CD4-positive, alpha-beta T cell treated with Interleukin-21 for 1 hour (primary cell): ENCODE measurements at places on chromosomes 1 and 21.

GRCh38 chr1:199474738-199475137 is 552.8 kb upstream of the NR5A2 start:
- no peak for DNase-seq

- DNase-seq, result no peak
Observed at GRCh38 chr1:230824919-230825721, 43.2 kb downstream of the C1orf198 start.

- DNase-seq, result no peak
Observed at GRCh38 chr1:61620536-61620935, 104.4 kb downstream of the TM2D1 start.

- no peak for DNase-seq
Observed at GRCh38 chr21:31107176-31107785, 69.0 kb upstream of the KRTAP19-8 start.

- DNase-seq, result no peak
Observed at GRCh38 chr1:20240012-20240411, 50.7 kb upstream of the VWA5B1 start.

GRCh38 chr1:184698016-184698415 is 56.6 kb downstream of the EDEM3 start:
- DNase-seq, result no peak

DNA sequence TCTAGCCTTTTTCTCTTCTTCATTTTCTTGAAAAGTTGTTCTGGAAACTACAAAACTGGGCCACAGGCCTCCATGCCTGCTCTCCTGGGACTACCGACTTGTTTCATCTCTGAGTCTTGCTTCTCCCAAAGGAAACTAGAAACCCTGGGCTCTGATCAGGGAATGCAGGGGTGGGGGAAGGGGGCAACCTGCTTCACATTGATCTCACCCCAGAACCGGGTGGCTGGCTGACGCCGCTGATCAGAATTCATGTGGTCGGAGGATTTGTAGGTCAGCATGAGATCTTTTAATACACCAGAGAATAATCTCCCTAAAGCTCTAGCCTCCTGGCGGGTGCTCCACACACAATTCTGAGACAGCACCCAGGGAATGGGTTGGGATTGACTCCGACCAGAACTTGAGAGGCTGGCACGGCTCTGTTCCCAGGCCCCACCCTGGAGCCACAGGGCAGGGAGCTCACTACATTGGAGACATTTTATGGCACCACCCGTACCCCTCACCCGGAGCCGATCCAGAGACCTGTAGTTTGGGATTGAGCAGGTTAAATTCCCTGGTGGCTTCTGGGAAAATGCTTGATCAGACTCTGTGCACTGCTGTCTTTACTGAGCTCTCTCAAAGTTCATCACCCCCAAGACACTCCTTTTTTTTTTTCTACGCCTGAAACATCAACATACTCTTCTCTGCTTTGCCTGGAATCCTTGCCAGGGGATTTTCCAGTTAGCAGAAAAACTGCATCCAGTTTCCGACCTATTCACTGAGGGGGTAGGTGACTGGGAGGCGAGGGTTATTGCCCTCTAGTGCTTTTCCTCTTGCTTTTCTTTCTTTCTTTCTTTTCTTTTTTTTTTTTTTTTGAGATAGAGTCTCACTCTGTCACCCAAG is 12.2 kb upstream of the ARHGEF10L start:
- DNase-seq, result no peak

DNA sequence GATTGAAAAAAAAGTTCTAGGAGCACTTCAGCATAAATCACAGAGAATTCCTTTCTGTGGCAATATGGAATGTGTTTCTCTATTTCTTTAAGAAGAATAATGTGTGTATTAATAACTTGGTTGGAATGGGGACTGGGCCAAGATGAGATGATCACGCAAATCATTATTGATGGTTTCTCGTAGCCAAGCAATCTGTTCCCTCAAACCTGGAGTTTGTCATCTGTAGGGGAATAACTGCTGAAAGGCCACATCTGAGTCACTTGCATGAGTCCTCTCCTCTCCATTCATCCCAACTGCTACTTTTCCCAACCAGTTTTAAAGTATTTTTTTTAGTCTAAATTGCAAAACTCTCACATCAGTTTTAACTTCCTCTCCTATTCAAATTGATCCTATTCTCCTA is 480.4 kb downstream of the PLPP3 start:
- DNase-seq, result no peak

GRCh38 chr1:29490204-29490934 is 254.0 kb downstream of the PTPRU start:
- no peak for DNase-seq

- DNase-seq, result no peak
Observed at GRCh38 chr1:230112131-230112701, 45.2 kb downstream of the GALNT2 start.

DNA sequence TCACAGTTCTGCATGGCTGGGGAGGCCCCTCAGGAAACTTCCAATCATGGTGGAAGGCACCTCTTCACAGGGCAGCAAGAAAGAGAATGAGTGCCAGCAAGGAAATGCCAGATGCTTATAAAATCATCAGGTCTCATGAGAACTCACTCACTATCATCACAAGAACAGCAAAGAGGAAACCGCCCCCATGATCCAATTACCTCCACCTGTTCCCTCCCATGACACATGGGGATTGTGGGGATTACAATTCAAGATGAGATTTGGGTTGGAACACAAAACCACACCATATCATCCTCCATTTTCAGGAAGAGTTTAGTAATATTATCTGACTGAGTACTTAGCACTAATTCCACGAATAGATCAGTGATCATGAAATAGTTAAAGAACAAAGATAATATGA is 244.2 kb downstream of the LMO4 start:
- no peak for DNase-seq

DNA sequence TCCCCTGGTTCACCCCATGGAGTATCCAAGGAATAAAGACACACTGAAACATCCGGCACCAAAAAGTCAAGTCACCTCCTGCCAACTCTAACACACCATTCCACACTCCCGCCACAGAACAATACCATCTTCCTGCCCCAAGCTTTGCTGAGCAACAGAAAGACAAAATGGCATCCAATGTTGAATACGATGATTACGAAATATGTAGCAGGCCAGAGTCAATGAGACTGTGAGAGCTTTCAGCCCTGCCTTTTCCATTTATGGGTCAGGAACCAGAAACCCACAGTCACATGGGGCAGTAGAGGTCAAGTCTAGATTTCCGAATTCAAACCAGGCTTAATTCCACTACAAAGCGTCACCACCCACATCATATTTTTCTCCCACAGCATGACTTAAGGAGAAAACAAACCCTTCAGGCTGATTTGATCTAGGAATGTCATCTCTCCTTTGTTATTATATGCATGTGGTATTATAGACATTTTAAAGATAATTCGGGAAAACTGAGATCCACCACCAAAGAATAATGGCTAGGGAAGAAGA is 249.8 kb downstream of the SETD4 start:
- no peak for DNase-seq

DNA sequence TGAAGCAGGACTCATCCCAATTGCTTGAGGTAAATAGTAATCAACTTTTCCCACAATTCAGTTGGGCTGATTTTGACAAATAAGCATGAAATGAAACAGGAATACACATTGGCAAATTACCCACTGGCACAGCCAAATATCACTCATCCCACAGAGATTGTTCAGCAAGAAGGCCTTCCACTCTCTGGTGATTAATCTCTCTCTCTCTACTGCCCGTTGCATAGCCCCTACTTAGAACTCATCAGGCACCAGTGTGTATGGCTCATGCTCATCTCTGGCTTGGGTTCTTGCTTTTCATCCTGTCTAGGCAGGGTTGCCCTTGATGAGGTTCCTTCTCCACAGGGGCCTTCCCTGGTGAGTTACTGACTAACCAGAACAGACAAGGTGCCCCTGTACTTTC is 1.1 kb downstream of the BSDC1 start:
- DNase-seq, result no peak

GRCh38 chr21:40731206-40731605 is 115.8 kb downstream of the DSCAM start:
- no peak for DNase-seq

GRCh38 chr1:161069241-161069640 is 450 bp downstream of the ARHGAP30 start:
- peak; percentile 37 for DNase-seq

- no peak for DNase-seq
Observed at GRCh38 chr1:53454019-53454418, 5.2 kb upstream of the DMRTB1 start.

- DNase-seq, result peak; percentile 68
Observed at GRCh38 chr1:89277725-89278124, 5.1 kb upstream of the GBP5 start.

DNA sequence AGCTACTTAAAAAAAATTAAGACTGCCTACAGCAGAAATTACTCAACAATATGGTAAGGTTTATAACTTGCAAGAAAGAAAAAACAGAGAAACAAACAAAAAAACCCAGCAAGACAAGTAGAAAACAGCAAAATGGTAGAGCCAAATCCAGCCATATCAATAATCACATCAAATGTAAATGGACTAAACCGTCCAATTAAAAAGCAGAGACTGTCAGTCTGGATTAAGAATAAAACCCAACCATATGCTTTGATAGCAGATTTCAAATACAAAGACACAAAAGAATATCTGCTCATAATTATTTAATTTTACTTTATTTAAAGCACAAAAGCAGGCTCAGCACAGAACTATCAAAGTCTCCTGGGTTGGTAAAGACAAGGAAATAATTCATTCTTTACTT is 17.5 kb downstream of the PACC1 start:
- no peak for DNase-seq

DNA sequence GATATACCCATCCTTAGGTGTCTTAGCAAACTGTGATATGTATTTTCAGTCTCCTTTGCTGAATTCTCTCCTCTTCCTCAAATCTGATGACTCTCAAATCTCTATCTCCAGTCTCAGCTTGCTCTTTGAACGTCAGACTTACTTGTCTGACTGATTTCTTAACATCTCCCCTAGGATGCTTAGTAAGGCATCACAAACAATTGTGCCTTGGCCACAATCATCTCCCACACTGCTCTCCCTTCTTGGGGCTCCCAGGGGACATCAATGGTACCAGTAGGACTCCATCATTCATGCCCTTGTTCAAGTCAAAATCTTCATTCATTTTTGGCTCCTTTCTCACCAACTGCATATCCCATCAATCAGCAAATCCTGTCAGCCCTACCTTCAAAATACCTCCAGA is 42.0 kb downstream of the GNG12 start:
- no peak for DNase-seq

DNA sequence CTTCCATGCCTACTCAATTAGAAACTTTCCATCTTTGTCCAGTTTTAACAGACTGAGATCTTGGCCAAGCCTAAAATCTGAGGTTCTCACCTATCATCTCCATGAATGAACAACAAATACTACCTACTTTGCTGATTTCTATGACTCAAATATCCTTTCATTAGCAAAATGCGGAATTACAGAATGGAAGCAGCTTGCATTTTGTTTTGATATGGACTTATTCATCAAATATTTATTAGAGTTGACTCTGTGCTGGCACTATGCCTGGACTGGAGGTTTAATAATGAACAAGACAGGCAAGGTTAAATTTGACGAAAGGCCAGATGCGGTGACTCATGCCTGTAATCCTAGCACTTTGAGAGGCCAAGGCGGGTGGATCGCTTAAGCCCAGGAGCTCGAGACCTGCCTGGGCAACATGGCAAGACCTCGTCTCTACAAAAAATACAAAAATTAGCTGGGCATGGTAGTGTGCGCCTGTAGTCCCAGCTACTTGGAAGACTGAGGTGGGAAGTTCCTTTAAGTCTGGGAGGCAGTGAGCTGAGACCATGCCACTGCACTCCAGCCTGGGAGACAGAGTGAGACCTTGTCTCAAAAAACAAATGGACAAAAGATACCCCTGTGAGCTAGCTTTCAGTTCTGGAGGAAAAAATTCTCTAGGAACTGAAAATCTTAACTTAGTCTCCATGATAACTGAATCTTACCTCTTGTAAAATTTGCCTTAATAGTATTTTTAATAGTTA is 29.4 kb upstream of the SOD1 start:
- no peak for DNase-seq

GRCh38 chr21:29786496-29787360 is 153.1 kb downstream of the GRIK1 start:
- DNase-seq, result no peak

DNA sequence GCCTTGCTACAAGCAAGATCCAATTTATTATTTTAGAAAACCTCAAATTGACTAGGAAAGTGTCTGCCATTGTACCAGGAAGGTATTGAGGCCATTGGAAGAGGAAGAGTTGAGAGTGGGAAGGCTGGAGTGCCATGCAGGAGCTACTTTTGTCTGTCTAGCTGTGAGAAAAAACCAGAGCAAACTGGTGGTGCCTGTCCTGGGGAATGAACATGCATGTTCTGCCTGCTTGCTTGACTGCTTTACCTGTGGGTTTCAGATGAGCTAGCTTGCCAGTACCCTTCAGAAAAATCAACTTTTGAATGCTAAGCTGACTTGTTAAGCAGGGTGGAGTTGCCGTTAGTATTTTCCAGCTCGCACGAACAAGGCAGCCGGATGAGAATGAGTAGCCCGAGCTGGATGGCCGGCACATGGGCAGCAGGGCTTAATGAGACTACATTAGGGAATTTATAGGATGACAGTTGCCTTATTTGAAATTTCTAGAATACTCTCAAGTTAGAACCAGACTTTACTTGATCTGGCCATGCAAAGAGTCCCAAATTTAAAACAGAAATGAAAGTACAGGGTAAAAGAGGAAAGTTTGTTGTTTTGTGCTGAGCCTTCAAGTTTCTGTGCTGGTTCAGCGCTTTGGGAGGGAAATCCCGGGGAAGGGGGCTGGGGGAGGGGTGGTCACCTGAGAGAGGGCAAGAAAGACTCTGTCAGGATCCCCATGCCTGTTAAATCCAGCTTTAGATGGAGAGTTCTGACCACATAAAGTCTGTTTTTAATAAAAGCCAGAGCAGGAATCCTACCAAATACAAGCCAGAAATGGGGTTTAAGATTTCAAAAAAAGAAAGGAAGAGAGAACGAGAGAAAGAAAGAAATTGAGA is 29.6 kb upstream of the C1orf105 start:
- no peak for DNase-seq

GRCh38 chr1:115768549-115768948 is at the start of gene CASQ2:
TSS of gene CASQ2 (minus strand) at chr1:115768714. CDS start at chr1:115768541, 173 bp downstream.
- DNase-seq, result no peak

- no peak for DNase-seq
Observed at GRCh38 chr1:51488372-51489050, 30.6 kb downstream of the EPS15 start.

GRCh38 chr1:232038706-232039677 is 412.4 kb downstream of the DISC1 start:
- DNase-seq, result no peak
